CD4-positive, alpha-beta T cell treated with Interleukin-4 for 1 hour (primary cell): ENCODE measurements at places on chromosomes 12 and 14.

- no peak for DNase-seq
Observed at GRCh38 chr14:98368916-98369315, 903.1 kb downstream of the BCL11B start.

- DNase-seq = no peak
Observed at GRCh38 chr12:104737791-104738301, 220.2 kb downstream of the SLC41A2 start.

- DNase-seq = no peak
Observed at GRCh38 chr12:54463484-54463883, 9.9 kb downstream of the GTSF1 start.

GRCh38 chr12:52327052-52327829 lies 6.0 kb upstream of the KRT83 start:
- DNase-seq = peak; percentile 82

GRCh38 chr12:53829130-53829819 lies 77.5 kb upstream of the CISTR start:
- DNase-seq = no peak

- DNase-seq = no peak
Observed at GRCh38 chr14:51176839-51177238, 63.2 kb upstream of the TMX1 start.

GRCh38 chr12:120851444-120851843 lies 52.7 kb downstream of the SPPL3 start:
- peak; percentile 15 for DNase-seq

- no peak for DNase-seq
Observed at GRCh38 chr14:79701371-79701770, 509.9 kb downstream of the DIO2 start.

DNA sequence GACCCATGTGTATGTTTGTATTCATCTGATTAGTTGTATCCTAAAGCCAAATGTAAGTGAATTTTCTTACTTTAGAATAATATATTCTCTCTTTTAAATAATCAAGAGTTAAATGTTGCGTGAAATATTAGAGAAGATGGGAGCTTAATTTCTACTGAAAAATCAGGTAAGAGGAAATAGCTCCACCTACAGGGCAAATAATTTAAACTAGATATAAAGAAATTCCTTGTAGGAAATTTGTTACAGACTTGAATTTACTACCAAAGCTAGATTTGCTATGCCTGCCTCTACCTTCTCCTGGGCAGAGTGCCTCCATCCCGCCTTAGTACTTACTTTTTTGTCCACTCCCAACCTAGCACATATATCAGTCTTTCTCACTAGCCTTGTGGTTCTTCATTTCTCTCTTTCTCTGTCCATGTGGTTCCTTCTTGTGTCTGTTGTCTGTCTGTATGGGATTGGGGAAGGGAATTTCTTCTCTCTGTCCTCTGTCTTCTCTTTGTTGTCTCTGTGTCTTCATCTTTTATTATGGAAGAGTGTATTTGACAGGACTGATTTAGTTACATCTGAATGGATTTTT lies 44.7 kb downstream of the PALS1 start:
- no peak for DNase-seq

DNA sequence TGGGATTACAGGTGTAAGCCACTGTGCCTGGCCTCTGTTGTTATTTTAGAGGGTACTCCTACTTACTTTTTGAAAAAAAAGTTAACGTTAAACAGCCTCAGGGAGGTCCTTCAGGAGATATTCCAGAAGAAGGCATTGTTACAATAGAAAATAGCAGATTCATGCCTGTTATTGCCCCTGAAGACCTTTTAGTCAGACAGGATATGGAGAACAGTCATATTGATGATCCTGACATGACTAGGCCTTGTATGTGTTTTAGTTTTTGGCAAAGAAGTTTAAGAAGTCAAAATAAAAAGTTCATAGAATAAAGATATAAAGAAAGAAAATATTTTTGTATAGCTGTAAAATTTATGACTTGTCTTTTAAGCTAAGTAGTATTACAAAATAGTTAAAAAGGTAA lies 45.3 kb downstream of the WASHC3 start:
- no peak for DNase-seq

GRCh38 chr12:92218394-92219077 lies 72.9 kb upstream of the BTG1 start:
- peak; percentile 15 for DNase-seq

- DNase-seq = no peak
Observed at GRCh38 chr12:132353811-132354210, 24.4 kb upstream of the GALNT9 start.

DNA sequence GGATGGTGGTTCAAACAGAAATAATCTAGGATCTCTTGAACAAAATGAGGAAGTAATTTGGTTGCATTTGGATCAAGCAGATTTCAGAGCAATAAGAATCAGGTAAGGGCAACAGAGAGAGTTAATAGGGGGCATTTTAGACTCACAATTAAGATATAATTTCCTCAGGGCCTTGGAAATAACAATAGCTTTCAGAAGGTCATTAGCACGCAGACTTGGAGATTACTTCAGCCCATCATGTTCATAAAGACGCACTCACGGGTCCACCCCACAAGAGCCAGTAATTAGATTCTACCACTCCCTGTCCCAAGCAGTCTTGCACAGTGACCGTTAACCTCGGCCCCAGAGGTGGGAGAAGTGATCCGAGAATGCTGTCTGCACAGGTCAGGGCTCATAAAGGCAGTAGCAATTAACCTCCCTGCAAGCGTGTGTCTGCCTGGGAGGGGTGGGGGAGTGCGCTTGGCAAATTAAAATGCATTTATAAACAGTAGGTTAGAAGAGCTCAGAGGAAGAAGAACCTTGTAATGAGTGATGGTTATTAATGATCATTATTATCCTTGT lies 125.7 kb upstream of the CCDC196 start:
- no peak for DNase-seq

- no peak for DNase-seq
Observed at GRCh38 chr12:93762059-93762719, 85.0 kb downstream of the CRADD start.

DNA sequence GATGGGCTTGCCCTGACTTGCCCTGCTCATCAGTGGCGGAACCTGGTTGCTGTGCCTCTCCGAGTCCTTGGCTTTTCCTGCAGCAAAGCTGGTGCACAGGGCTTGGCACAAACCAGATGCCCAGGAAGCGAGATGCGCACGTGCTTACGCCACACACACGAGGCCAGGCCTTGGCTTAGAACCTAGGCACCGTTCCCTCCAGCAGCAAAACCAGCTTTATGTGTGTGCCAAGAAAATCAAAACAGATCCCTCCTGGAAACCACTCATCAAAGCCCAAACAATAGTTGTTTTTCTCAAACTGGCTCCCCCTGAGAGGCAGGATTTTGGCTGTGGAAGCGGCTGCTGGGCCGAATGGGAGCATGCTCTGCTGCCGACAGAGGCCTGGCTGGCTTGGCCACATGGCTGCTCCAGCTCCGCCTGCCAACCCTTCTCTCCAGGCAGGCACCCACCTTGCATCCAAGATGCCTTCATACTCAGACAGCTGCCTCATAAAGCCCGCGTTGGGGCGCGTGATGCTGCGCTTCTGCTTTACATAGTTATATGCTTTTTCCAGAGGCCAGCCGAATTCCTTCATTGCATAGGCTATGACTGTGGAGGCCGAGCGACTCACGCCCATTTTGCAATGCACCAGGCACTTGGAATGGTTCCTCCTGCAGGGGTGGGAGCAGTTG lies 58.7 kb downstream of the SSH1 start:
- DNase-seq = no peak

DNA sequence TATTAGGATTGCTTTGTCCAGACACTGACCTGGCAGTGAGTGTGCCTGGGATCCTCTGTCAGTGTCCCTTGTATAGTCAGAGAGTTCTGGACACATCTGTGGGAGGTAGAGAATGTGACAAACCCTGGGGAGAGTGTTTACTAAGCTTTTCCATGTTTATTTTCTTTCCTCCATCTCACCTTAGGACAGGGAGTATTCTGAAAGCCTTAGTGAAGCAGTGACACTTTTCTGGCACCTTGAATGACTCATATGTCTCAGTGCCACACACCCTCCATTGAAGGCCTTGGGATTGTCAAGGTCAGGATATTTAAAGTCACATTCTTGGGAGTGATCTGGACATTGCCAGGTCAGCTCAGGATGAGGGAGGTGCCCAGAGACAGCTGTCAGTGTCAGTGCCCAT lies 34.9 kb upstream of the CTDSP2 start:
- DNase-seq = no peak

DNA sequence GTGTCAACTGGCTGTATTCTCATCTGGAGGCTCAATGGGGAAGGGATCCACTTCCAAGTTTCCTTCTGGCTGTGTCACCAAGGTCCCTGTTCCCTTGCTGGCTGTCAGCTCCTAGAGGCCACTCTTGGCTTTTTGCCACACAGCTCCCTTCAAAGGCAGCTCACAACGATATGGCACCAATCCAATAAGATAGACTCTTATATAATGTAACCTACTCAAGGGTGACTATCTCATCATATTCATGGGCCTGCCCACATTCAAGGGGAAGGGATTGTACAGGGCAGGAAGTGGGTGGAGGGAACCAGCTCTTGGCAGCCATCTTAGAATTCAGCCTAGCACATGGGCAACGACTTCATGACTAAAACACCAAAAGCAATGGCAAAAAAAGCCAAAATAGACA lies 98.7 kb upstream of the PLXNC1 start:
- no peak for DNase-seq

- DNase-seq = peak; percentile 54
Observed at GRCh38 chr12:52903285-52903854, 1.5 kb downstream of the KRT8 start.

- no peak for DNase-seq
Observed at GRCh38 chr14:93708800-93709199, 79.5 kb downstream of the PRIMA1 start.

- DNase-seq = no peak
Observed at GRCh38 chr14:96409701-96410100, 17.8 kb downstream of the AK7 start.

DNA sequence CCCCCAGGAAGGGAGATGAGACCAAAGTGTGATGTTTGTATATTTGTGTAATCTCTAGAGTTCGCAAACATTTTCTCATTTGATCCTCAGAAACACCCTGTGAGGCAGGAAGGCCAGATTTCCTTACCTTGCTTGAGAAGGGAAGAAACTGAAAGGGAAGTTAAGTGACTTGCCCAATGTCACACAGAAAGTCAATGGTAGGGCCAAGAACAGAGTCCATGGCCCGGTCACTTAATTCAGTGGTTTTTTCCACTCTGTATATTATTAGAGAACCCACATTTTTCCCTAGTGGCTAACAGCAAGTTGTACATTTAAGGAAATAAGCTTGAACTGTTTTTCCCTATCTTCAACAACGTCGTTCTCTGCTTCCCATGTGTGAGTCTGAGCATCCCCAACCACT lies 25.6 kb upstream of the CHPT1 start:
- DNase-seq = no peak

DNA sequence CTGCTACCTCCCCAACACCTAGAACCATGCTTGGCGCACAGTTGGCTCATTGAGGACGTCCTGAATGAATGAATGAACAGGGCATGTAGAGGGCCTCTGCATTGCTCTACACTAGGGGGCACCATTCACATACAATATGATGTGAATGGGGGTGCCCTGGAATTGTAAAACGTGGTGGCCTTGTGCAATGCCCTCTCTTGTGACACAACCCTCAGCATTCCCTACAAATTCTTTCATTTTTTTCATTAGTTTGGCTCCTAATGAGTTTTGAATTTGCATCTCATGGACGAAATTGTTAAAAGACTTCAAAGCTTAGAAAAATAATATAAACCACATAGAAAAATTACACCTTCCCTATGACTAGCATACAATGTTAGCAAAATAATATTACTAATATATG lies 2.3 kb upstream of the DIO2 start:
- DNase-seq = no peak

- DNase-seq = no peak
Observed at GRCh38 chr12:5047729-5048128, 4.0 kb downstream of the KCNA5 start.

DNA sequence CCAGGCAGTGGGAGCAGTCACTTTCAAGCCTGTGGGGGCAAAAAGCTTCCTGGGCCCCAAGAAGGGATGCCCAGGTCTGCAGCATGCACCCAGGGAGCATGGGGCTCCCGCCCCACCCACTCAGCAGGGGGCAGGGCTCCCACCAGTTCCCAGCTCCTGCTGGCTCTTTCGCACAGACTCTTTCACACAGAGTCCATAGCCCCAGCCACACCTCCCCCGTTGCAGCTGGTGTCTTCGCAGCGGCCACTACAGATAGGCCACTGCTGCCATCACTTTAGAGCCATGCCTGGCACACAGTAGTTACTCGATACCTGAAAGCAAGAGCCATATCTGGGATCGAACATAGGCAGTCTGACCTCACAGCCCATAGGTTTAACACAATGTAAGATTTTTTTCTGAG lies 98.2 kb downstream of the NUAK1 start:
- no peak for DNase-seq
